Activated naive CD4-positive, alpha-beta T cell treated with anti-CD3 and anti-CD28 coated beads for 36 hours (primary cell): ENCODE measurements at places on chromosomes 16 and 17. TPM values are rescaled to one million over a fixed set of nuclear protein-coding genes. Genes with fewer than 3 reads are reported as not detected.
A peak's percentile ranks its signal among the peaks of the same experiment; 100 is the strongest.

DNA sequence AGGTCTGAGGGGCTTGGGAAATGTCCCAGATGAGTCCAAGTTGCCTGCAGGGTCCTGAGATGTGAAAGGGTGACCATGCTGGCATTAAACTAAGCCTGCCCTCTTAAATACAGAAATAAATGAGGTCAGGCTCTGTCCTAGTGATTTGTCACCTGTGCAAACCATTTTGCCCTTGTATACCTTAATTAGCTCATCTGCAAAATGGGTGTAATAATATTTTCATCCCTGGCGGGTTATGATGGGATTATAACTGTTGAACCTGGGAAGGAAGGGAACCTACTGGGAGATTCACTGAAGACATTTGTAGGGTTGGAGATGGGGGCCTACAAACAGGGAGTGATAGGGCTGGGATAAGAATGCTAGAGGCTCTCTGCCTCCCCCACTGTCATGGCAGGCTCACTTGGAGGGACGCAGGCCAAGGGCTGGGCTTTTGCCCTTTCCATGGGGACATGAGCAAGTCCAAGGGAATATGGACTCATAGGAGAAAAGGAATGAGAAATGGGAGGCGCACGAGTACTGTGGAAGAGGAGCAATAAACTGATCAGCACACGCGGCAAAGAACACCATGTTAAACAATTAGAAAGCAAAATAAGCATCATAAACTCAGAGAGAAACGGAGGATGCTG, 4.4 kb downstream of the NKD1 start:
- no peak for DNase-seq

DNA sequence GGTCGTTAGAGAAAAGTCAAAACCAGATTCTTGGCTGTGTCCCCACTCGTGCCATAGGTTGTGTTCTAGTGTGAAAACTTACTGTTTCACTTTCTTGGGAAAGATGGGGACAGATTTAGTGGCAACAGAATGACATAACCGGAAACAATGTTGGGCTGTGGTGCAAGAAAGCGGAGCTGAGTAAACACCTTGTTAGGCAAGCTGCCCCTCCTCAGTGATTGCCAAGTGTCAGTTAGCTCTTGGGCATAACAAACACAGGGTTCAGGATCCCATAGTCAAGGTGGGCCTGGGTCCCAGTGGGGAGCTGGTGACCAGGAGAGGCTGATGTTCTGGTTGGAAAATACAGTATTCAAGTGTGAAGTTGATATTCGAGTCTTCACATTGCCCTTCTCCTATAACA, 15.4 kb downstream of the UBN1 start:
- DNase-seq, result no peak

GRCh38 chr17:57859601-57860413, 10.0 kb upstream of the MRPS23 start:
- no peak for DNase-seq

- DNase-seq, result no peak
Measured at GRCh38 chr16:78789561-78789960, 690.1 kb downstream of the WWOX start.

GRCh38 chr16:71428385-71428784, 13.5 kb downstream of the TLE7 start:
- no peak for DNase-seq

DNA sequence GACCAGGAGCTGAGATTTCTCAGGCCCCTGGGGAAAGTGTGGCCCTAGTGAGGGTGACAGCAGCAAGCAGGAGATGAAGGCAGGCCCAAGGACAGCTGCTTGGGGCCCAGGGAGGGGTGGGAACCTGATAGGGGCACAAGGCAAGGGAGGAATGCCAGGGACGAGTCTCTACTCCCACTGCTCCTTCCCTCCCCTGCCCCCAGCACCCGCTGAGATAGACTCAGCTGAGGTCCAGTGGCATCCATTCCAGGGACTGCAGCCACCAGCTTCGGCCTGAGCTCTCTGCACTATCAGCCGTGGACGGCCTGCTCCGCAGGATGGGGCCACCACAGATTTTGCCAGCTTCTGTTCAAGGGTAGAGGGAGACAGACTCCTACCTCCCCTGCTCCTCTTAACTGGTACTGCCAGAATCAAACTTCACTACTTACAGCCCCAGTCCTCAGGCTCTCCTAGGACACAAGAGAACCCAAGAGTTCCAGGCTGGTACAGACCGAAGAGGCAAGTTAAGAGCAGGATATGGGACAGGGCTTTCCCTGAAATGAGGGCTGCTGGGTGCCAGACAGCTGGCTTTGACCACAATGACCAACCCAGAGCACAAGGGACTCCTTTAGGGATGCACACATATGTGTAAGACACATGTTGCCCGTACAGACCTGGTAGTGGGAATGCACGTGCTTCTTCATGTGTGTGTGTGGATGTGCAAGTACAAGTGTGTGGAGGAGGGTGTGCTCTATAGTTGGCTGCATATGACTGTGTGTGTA, 5.5 kb downstream of the CACNB1 start:
- DNase-seq, result no peak

GRCh38 chr16:23395732-23396131, 57.3 kb downstream of the COG7 start:
- DNase-seq, result no peak

GRCh38 chr16:57998486-57998885, 2.0 kb downstream of the ZNF319 start:
- DNase-seq, result peak; percentile 78

- no peak for DNase-seq
Measured at GRCh38 chr16:48409839-48410632, 24.8 kb upstream of the SIAH1 start.

GRCh38 chr17:5832886-5833285, 237.3 kb upstream of the WSCD1 start:
- no peak for DNase-seq

Gene KRTAP9-4
- not detected for total RNA-seq

Gene SAMD14
- total RNA-seq, result 1.1 TPM

Gene MGAT5B
- total RNA-seq, result 0.19 TPM

Gene DNAAF1
- not detected for total RNA-seq

Gene NRN1L
- not detected for total RNA-seq

Gene SPATA22
- not detected for total RNA-seq
